ENCODE measurements at places on chromosomes 2 and 18.

- DNase-seq = no peak
These were observed 5.5 kb downstream of the TMEM37 start for GRCh38 chr2:119436993-119437772.

DNA sequence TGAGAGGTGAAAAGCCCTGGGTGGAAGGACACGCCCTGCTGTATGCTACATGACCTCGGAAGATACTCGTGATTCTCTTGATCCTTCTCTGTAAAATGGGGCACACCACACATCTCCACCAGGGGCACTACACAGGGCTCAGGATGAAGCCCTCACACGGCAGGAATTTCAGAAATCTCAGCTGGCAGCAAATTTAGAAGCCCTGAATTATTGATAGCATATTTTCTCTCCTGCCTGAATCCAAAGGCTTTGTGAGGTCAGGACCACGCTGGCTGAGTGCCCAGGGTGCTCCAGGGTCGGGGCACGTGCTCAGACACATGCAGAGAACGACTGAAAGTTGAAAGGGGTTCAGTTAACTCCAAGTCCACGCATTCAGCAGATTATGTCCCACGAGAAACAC is 42.1 kb upstream of the GALR1 start:
- DNase-seq = peak; percentile 58

GRCh38 chr2:164847981-164848741 is 6.5 kb upstream of the COBLL1 start:
- no peak for DNase-seq

- no peak for DNase-seq
These were observed 154.5 kb downstream of the AGPS start for GRCh38 chr2:177547122-177547521.

- DNase-seq = no peak
These were observed 280.8 kb upstream of the NRP2 start for GRCh38 chr2:205401511-205401910.

- DNase-seq = no peak
These were observed 78.8 kb upstream of the BZW1 start for GRCh38 chr2:200732866-200733265.

GRCh38 chr18:42654556-42654955 is 460.9 kb downstream of the RIT2 start:
- no peak for DNase-seq

GRCh38 chr2:121236101-121236640 is 48.8 kb downstream of the TFCP2L1 start:
- no peak for DNase-seq

DNA sequence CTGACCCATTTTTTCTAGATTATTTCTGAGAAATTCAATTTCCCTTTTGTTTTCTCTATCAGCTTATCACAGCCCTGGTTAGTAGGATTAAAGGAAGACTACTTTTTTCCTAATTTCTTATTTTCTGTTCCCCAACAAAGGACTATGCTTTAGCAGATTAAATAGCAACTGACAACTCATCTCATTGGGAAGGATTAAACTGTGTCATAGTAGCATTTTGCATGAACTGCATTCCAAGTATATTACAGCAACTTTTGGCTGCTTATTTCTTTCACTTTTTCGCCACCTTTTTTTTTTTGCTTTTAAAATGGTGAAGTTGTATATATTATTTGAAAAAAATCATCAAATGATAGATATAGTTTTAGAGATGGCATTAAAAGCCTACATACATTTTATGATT is 570.3 kb downstream of the FBXO15 start:
- no peak for DNase-seq

- no peak for DNase-seq
These were observed 888 bp downstream of the FASTKD2 start for GRCh38 chr2:206766057-206766930.

GRCh38 chr2:189819297-189819704 is 35.1 kb downstream of the PMS1 start:
- DNase-seq = no peak

DNA sequence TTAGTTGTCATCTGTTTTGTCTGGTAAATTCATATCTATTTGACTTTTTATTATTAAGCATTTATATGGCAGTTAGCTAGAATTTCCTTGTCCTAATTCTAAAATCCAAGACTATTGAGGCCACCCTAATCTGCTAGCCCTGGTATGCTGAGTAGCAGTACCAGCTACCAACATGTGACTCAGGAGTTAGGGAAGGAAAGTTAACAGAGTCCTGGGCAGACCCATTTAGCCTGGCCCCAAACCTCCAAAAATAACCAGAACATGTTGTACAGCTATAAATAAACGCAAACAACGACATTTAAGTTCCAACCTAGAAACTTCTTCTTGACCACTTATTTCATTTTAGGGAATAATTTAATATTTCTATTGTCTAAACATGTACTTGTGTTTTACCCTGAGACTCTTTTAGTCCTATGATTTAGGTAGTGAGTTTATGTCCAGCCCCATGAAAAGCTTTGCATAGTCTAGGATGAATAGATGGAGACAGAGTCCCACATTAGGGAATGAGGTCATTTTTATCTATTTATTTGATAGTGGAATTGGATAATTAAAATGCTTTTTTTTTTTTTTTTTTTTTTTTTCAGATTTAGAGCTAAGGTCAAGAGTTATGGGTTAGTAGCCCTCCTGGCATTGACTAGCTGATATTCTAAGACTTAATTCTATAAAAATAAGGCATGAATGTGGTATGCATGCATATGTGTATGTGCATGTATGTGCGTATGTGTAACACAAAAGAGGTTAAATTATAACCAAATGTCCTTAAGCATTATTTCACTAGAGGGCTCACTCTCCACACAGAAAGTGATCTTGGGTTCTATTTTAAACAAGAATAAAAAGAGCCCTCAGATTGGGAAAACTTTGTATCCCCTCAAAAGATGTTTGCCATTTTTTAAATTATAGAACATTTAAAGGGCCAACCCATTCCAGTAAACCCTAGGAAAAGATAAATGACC is 160.1 kb upstream of the MAPRE2 start:
- DNase-seq = peak; percentile 27

DNA sequence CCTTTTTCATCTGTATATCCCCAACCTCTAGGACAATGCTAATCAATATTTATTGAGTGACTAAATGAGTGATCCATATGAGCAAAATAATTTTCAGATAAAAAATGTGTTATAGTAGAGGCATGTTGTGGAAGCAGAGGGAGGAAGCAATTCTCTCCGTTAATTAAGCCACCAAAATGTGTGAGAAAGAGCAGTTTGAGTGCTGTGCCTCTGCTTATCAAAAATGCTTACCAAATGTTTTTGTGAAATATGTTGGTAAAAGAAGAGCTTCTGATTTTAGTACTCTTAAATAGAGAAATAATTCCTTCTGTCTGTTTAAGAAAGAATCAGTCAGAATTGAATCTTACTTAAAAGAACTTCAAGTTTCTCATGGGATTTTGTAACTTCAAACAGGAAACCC is 90.3 kb downstream of the DTNA start:
- DNase-seq = no peak

DNA sequence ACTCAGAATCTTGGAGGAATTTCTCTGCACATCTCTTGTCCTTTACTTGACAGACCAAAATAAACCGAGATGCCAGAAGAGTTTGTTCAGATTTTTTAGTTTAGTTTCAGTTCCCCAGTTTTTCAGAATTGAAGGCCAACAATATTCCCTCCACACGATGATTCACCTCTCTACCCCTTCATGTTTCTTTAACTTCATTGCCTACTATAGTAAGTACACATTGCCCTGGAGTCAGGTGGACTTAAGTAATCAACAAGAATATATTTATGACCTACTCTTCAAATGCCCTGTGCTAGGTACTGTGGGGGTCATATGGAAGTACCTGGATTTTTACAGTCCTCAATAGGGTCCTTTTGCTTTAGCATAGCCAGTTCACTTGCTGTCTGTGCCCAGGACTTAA is 79.6 kb upstream of the CTLA4 start:
- DNase-seq = no peak

- DNase-seq = no peak
These were observed 131.5 kb upstream of the L3MBTL4 start for GRCh38 chr18:6546229-6546628.

DNA sequence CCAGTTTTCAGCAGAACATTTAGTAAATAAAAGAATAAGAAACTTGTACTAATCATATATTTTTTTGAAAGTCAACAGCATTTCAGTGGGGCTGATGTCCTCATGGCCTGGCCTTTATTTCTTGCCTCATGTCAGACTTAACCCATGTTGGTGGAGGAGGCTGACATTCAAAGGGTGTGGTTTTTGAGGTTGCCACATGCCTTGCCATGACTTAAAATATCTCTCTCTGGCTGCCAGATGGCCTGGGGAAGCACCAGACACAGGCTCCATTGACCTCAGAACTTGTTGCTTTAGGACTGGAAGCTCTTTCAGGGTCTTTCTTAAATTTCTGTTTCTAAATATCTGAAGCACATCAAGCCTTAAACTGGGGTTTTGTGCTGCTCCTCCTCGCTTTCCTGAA is 32.5 kb upstream of the CD28 start:
- DNase-seq = no peak

- DNase-seq = no peak
These were observed 63.1 kb downstream of the CDCA7 start for GRCh38 chr2:173417802-173418201.

- DNase-seq = no peak
These were observed 144.4 kb upstream of the ITGA6 start for GRCh38 chr2:172282944-172283343.

GRCh38 chr2:46924608-46925007 is 9.0 kb upstream of the MCFD2 start:
- no peak for DNase-seq

- DNase-seq = no peak
These were observed 6.8 kb downstream of the ITM2C start for GRCh38 chr2:230871361-230872150.

DNA sequence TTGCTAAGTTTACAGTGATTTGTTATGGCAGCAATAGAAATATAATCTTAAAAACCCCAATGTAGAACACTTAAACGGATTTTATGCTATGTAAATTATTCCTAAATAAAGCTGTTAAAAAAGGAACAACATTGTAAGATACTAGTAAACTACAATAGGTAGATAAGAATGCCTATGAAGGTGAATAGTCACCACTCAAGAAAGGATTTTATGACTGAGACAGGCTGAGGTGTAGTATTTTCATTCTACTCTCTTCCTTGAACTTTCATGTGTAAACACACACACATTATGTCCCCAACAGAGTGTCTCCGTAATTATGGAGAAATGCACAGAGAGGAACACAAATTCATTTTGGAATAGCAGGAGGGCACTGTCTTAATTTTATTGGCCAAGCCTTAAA is 183.9 kb upstream of the ST6GAL2 start:
- no peak for DNase-seq

GRCh38 chr2:2570360-2570759 is 239.3 kb upstream of the MYT1L start:
- no peak for DNase-seq

GRCh38 chr2:239612133-239612532 is 211.3 kb upstream of the HDAC4 start:
- no peak for DNase-seq

DNA sequence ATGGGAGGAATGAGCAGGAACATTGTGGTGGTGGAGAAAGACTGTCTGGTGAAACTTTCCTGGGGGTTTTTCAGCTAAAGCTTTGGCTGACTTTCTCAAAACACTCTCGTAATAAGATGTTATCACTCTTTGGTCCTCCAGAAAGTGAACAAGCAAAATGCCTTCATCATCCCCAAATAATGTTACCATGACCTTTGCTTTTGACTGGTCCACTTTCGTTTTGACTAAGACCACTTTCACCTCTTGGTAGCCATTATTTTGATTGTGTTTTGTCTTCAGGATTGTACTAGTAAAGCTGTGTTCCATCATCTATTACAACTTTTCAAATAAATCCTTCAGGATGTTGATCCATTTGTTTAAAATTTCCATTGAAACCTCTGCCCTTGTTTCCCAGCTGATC is 103.2 kb downstream of the AKAIN1 start:
- no peak for DNase-seq

GRCh38 chr2:172428832-172429210 is 1.4 kb downstream of the ITGA6 start:
- DNase-seq = no peak

DNA sequence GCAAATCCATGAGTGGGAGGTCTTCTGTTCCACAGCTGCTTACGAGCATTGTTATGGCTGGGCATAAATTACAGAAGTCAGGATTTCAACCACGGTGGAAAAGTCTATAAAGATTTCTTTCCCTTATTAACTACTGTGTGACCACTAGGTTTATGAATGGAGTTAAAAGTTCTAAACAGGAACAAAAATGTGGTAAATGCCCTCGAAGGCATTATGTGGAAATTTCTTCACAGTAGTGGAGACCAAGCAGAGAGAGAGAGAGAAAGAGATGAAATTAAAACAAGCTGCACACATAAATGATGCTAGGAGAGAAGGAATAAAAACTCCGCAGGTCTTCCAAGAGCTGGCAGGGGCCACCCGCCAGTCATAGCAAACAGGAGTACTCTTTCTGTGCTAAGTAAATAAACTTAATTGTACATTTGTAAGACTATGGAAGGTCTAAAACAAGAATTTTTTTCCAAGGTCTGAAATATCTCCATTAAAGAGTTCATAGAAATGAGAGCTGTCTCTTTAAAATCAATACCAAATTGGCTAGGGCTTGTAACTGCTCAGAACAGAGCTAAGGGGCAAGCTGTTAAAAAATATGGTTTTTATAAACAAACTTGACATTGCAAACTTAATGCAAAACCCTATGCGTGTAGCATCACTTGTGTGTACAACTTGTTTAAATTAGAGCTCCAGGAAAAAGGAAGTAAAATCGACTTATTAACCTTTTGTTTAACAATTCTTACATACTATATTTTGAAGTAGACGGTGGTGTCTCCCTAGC is 438.2 kb downstream of the MEIS1 start:
- no peak for DNase-seq

DNA sequence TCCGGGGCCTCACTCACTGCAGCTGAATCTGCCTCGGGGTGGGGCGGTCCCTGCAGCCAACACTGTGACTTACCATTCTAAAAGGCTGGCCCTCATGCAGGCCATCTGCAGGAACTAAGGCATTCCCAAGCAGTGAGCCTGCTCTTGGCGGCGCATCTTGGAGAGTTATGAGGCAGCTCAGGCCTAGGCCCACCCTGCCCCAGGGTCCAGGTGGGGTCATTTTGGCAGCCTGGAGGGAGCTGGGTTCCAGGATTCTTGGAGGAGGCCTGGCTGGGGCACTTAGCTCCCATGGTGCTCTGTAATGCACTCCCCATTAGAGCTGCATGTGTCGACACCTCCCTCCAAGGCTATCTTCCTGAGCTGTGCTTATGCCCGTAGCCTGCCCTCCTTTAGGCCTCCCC is 14.8 kb upstream of the BIN1 start:
- DNase-seq = no peak

DNA sequence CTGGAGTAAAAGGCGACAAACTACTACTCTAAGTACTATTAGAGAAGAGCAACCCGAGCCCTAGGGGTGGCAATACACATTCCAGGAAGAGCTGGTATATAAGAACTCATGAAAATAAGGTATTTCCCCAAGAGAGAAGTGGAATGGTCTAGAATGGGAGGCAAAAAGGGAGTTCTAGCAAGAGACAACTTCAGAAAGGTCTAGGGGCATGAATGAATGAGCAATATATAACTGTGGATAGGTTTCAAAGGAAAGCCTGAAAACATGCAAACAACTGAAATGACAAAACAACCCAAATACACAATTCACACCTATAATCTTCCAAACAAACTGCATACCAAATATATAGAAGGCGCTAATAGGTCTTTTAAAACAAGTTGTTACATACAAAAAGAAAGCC is 22.2 kb downstream of the TRIP12 start:
- no peak for DNase-seq

GRCh38 chr2:196989496-196989895 is 63.0 kb upstream of the PGAP1 start:
- DNase-seq = no peak

- DNase-seq = no peak
These were observed 82.3 kb downstream of the SS18 start for GRCh38 chr18:26008096-26008495.

- no peak for DNase-seq
These were observed 70.8 kb downstream of the TNP1 start for GRCh38 chr2:216789081-216789480.

Data from Ammon's horn (tissue), 1 donor.